Fibroblast of gingiva (primary cell): ENCODE measurements at places on chromosomes 12 and 14.

DNA sequence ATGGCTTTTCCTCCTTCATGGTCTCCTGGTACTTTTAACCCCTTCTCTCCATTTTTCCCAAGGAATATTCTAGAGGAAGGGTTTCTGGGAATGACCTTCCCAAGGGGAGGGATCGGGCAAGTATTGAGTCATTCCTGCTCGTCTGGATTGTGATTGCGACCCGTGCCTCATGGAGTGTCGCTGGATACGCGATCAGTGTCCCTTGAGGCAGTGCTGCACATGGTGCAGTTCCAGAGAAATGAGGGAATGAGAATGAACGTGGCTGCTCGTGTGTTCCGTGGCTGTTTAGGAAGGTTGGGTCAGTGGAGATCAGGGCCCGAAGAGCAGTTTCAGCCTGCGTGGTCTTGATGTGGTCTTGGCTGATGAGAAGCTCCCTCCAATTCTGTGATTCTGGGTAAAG is 234.4 kb downstream of the CACNA1C start:
- peak; percentile 26 for DNase-seq

- DNase-seq: no peak
Observed at GRCh38 chr12:130642856-130643255, 73.2 kb downstream of the RIMBP2 start.

DNA sequence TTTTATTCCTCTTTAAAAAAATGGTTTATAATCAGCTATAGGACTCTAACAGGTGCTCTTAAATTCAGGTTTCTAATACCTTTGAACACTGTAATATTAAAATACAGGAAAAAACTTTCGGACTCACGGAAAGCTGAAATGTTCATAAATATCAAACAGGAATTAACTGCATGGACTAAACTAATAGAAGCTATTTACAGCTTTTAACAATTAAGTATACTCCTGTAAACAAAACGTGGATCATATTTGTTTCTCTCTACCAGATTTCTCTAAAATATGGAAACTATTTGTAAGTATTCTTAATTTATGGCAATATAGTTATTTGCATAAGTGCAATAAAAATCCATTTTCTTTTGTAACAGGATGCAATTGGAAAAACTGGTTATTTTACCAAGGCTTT is 108.9 kb upstream of the RESF1 start:
- DNase-seq: no peak

DNA sequence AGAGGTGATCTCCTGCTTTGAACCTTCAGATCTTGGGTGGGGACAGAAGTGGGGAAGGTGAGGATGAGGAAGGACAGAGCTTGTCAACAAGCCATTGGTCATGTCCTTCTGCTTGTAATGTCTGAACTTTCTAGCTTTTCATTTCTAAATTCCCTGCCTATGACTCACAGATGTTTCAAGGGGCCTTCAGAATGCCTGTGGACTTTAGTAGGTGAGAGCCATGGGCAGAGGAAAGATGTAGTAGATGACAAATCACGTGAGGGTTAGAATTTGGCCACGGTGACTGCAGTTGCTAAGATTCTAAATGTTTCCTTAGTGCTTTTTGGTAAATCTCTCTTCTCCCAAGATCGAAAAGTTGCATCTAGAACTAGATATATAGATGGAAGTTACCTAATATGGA is 18.7 kb upstream of the CREBL2 start:
- no peak for DNase-seq

DNA sequence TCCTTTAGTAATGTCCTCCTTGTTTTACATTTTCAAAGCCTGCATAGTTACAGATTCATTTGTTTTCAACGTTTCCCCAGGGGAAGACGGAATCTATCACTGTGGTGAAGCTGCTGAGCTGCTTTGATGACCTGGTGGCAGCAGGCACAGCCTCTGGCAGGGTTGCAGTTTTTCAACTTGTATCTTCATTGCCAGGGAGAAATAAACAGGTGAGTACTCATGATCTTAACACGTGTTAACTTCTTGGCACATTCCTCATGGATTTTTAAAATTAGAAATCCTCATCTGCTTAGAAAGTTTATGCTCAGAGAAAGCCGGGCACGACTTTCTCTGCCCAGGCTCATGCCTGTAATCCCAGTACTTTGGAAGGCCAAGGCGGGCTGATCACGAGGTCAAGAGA is 44.5 kb downstream of the TECPR2 start:
- DNase-seq: no peak

GRCh38 chr14:49461529-49462401 is 124.4 kb downstream of the RPS29 start:
- peak; percentile 56 for DNase-seq

DNA sequence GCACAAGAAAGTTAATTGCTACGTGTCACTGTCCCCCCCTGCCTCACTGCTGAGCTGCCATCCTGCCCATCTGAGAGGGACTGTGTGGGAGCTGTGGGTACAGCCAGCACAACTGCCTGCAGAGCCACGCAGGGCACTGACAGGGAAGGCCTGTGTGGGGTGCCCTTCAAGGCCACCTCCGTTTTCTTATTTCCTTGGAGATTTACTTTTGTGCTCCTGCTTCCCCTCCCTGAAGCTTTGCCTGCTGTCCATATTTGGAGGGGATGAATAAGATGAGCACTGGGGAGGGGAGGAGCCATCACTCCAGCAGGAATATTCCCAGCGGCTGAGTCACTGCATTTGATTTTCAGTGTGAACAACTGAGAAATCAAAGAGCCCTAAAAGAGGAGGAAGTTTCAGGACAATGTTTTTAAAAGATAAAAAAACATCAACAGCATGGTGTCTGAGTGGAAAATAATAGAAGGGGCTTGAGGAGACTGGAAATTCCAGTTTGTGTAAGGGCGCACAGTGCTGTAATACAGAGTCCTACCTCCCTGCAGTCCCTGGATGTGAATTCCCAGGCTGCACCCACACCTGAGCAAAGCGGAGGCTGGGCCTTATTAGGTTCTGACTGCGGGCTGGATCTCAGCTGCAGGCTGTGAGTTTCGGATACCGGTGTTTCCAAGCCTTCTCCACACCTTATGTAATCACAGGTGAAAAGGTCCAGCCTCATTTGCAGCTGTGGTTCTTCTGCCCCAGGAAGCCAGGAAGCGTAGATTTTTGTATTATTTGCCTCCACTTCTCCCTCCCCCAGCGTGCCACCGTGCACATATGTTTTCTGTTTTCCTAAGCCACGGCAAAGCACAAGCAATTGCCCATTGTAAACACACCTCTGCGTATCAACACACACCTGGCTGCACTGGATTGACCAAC is 192.6 kb upstream of the BCL2L14 start:
- DNase-seq: peak; percentile 42

DNA sequence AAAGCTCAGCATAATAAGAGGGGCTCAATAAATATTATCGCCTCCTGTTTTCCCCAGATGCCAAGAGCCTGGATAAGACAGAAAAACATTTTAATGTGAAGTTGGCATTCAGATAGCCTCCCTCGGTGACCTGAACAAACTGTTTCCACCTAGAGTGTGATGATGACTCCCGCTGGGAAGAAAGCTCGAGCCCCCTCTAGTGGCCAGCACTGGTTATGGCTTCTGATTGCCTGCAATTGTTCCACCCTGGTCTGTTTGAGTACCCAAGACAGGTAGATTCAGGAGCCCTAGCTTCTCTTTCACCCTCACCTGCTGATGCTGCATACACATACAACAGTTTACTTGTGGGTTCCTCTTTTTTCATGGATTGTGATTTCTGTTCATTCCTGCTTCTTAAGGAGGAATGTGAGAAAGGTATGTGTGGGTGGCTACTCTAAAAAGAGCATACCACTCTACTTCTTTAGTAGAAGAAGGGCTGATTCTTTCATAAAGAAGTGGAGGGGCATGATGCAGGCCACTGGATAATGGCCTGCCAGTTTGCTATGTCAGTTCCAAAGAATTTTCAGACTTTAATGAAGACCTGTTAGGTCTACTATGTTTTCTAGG is 6.4 kb downstream of the ERG28 start:
- peak; percentile 42 for DNase-seq

GRCh38 chr14:101965181-101965544 is 790 bp downstream of the DYNC1H1 start:
- peak; percentile 60 for DNase-seq

DNA sequence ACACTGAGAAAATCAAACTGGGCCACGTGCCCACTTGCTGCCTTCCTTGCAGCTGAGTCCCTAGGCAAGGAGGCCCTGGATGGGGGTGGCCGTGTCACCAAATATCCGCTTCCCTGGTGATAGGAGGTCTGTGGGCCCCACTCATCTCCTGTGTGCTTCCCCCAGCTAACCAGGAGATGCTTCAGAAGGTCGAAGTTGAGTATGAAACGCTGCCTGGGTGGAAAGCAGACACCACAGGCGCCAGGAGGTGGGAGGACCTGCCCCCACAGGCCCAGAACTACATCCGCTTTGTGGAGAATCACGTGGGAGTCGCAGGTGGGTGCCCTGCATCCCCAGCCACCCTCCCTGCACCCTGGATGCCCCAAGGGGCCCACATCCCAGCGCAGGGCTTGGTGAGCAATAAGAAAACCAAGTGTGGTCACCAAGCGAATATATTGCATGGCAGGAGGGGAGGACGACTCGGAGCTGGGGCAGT is 6.8 kb upstream of the SIVA1 start:
- no peak for DNase-seq

GRCh38 chr14:35878272-35879150 is 52.4 kb downstream of the BRMS1L start:
- peak; percentile 85 for DNase-seq

- DNase-seq: no peak
Observed at GRCh38 chr12:43396671-43397070, 155.3 kb downstream of the ADAMTS20 start.

- no peak for DNase-seq
Observed at GRCh38 chr14:94795372-94795771, 25.5 kb upstream of the GSC start.

- DNase-seq: no peak
Observed at GRCh38 chr12:30965613-30965985, 39.1 kb downstream of the TSPAN11 start.

- DNase-seq: no peak
Observed at GRCh38 chr14:106872611-106873446, 1346.4 kb downstream of the TMEM121 start.

GRCh38 chr12:112798048-112798760 is 6.7 kb downstream of the RPH3A start:
- DNase-seq: no peak

- no peak for DNase-seq
Observed at GRCh38 chr12:53268630-53269562, 797 bp downstream of the ESPL1 start.

GRCh38 chr12:121030576-121031212 is 8.4 kb downstream of the OASL start:
- DNase-seq: no peak

- DNase-seq: no peak
Observed at GRCh38 chr12:96143827-96144565, 50.2 kb upstream of the ELK3 start.

DNA sequence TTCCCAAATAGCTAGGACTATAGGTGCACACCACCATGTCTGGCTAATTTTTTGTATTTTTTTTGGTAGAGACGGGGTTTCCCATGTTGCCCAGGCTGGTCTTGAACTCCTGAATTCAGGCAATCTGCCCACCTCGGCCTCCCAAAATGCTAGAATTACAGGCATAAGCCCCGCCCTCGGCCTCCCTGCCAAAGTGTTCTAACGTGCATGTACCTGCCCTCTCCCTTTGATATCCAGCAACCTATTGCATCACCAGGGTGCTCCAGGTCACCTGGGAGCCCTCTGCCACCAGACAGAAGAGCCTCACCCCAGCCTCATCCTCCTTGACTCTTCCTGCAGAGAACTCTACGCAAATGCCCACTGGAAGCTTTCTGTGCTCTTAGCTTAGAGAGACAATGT is 2.2 kb upstream of the EML1 start:
- no peak for DNase-seq

DNA sequence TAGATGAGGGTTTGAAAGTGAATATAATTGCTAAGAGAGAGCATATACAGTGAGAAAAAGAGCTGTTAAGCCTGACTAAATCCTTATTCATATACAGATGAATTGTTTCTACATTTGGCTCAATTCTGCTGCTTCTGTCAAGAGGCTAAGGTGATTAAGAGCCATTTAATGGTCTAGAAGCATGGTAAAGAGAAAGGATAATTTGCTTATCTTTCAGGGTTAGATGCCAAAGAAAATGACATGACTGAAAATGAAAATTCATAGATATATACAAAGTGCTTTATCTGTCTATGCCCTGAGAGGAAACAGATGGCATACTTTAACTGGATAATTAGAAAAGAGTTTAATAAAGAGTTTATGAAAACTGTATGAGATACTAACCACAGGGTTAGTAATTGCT is 834.9 kb downstream of the SLC6A15 start:
- DNase-seq: no peak

GRCh38 chr12:51351913-51352532 is 5.5 kb upstream of the CELA1 start:
- peak; percentile 46 for DNase-seq

GRCh38 chr14:101478796-101479410 is 82.4 kb upstream of the DIO3 start:
- DNase-seq: no peak

- DNase-seq: no peak
Observed at GRCh38 chr14:67425608-67426007, 13.6 kb upstream of the PLEK2 start.
